Effector memory CD4-positive, alpha-beta T cell (primary cell): ENCODE measurements at places on chromosomes 5 and 9.
A peak's percentile ranks its signal among the peaks of the same experiment; 100 is the strongest.

GRCh38 chr5:14816999-14817761 lies 54.4 kb downstream of the ANKH start:
- no peak for DNase-seq

DNA sequence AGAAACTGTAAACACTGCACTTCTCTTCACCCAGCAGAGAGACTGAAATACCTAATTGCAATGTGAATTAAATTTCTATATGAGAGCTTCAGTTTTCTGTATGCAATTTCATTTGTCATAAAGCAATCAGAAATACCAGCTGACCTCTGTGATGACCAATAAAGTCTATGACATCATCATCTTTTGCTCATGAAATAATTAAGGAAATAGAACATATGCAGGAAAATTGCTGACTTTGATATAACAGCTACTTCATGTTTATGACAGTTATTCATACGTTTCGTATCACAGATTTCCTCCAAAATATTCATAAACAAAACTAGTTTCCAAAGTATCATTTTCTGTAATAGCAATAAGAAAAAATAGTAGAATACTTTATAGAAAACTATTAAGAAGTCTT lies 652.3 kb downstream of the SLCO4C1 start:
- DNase-seq = no peak

DNA sequence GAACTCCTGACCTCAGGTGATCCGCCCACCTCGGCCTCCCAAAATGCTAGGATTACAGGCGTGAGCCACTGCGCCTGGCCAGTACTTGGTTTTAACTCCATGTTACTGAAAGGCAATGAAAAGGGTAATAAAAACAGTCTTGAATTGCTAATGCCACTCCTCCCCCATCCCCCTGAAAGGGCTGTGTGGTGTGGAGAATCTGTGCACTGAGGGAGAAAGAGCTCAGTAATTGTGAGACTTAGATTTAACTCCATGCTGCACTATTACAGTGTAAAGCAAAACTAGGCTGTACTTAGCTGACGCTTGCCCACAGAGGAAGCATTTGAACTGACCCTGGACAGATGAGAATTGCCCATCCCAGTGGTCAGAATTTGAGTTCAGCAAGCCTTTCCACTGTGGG lies 1662.4 kb upstream of the ACO1 start:
- no peak for DNase-seq

- DNase-seq = no peak
These were observed 81.7 kb downstream of the ZNF354C start for GRCh38 chr5:179141867-179142266.

DNA sequence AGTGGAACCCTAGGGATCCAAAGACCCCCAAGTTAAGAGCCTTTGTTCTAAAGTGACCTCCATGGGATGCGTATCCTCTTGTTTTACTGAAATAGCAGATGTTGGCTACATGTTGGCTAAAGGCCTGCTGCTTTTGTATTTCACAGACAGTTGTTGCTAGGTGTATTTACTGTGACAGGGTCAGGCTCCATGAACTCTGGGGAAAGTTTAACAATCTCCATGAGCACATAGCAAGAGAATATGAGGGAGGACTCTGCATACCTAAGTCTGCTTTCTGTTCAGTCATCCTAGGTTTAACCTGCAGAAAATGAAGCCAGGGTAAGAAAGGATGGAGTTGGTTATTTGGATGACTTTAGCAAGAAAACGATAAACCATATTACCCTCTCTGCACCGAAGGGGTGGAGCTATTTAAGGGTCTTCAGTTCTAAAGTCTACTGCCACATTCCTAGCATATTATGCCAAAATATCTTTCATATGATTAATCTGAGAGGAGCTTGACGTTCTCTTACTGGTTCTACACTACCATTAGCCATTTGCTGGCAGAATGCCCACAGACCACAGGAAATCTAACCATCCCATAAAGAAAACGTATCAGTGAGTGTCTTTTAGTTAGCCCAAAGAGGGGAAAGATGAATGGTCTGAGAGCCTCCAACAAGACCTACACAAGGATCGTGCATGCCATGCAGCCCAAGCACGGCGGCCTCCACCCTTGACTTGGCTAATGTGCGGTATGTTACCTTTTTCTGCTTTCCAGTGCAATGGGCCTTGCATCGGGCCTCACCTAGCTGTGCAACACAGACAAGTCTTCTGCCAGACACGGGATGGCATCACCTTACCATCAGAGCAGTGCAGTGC lies 127.8 kb downstream of the SAXO1 start:
- DNase-seq = no peak

DNA sequence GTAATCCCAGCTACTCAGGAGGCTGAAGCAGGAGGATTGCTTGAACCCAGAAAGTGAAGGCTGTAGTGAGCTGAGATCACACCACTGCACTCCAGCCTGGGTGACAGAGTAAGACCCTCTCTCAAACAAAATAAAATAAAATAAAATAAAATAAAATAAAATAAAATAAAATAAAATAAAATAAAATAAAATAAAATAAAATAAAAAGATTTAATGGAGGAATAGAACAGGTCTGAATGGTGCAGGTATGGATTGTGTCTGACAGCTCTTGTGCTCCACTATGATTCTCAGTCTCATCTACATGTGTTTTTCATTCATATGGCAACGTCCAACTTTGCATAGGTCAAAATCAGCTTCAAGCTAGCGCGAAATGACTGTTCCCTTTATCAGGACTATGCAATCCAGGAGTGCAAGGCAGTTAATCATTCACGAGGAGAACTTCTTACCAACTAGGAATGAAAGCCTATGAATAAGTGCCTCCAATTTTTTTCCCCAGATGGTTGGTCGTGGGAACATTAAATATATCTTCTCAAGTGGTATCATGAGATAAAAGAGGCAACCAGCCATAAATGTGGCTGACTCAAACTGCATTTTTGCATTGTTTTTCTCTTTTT lies 1392.3 kb upstream of the CDH9 start:
- no peak for DNase-seq

DNA sequence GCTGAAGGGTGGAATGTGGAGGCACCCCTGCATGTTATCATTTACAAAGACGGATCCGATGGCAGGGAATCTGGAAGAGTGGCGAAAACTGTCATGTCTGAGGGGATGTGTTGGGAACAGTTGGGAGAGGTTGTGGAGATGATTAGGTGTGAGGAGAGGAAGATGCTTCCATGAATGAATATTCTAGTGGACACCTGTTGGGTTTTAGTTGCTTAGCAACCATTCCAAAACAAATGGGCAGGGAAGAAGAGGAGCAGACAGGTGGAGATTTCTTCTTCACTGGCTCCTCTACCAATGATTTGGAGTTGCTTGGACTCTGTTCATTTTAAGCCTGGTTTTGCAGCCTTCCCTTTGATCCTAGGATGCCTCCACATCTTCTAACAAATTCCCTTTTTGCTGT lies 465.3 kb upstream of the CLINT1 start:
- no peak for DNase-seq

GRCh38 chr9:129895376-129896268 lies 60.4 kb downstream of the USP20 start:
- DNase-seq = peak; percentile 44

GRCh38 chr9:80066931-80067330 lies 495.2 kb downstream of the TLE4 start:
- DNase-seq = no peak
